ENCODE measurements at places on chromosomes 16 and 17.

DNA sequence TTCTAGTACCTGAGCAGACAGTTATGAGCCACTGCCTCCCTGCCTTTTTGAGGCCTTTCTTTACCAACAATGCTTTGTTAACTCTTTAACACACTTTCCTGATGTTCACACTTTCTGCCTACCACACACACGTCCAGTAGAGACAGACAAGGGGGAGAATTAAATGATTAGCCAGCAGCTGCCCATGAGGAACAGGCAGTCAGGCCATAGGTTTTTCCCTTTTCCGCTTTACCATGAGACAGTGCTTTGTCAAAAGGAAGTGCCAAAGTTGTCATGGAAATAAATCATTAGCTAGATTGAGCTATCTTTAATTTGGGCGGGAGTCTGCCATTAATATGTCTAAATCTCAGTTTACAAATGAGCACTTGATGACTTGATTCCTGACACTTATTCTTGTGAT, 102.1 kb downstream of the PITPNC1 start:
- no peak for DNase-seq

- DNase-seq: no peak
Observed at GRCh38 chr17:70968302-70968701, 799.0 kb downstream of the KCNJ2 start.

GRCh38 chr17:40565769-40566409, 617 bp upstream of the CCR7 start:
- DNase-seq: no peak

DNA sequence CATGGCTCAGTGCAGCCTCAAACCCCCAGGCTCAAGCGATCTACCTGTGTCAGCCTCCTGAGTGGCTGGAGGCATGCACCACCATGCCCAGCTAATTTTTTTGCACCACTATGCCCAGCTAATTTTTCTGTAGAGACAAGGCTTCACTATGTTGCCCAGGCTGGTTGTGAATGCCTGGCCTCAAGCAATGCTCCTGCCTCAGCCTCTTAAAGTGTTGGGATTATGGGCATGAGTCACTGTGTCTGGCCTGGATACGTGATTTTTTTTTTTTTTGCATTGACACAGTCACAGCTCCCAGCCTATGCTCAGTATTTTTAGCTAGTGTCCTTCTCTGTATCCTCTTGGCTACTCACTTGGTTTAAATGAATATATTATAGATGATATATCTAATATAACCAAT, 377.0 kb upstream of the TNRC6C start:
- peak; percentile 42 for DNase-seq

DNA sequence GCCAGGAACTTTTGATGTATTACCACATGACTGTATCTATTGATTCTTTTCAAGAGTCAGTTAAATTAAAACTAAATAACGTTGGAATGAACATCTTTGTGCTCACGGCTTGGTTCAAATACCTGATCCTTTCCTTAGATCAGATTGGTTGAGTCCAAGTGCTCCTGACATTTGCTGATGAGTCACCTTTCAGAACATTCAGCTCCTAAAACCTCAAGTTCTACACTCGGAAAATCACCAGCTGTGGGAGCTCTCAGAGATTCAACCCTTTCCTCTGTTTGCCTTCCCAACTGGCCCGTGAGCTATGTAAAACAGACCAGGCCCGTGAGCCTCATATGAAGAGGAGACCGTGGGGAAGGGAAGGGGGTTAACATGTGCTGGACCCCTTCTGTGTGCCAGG, 68.1 kb downstream of the RTN4RL1 start:
- no peak for DNase-seq

- DNase-seq: no peak
Observed at GRCh38 chr16:89145406-89146161, 26.0 kb upstream of the CDH15 start.

DNA sequence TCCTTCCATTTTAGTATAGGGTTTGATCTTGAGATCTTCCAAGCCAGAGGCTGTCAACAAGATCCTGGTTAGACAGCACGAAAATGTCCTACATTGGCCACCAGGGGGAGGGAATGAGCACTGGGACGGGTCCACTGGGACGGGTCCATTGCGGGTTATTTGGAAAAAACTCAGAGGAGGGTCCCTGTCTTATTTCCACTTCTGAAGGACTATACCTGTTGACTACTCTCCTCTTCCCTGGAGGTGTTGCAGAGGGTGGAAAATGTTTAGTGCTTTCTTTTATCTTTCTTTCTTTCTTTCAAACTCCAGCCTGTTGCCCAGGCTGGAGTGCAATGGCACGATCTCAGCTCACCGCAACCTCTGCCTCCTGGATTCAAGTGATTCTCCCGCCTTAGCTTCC, 2.5 kb downstream of the TTLL6 start:
- peak; percentile 62 for DNase-seq

- peak; percentile 30 for DNase-seq
Observed at GRCh38 chr17:18141210-18141803, 32.8 kb downstream of the MYO15A start.

GRCh38 chr17:31560616-31561235, 169.3 kb downstream of the RAB11FIP4 start:
- no peak for DNase-seq

DNA sequence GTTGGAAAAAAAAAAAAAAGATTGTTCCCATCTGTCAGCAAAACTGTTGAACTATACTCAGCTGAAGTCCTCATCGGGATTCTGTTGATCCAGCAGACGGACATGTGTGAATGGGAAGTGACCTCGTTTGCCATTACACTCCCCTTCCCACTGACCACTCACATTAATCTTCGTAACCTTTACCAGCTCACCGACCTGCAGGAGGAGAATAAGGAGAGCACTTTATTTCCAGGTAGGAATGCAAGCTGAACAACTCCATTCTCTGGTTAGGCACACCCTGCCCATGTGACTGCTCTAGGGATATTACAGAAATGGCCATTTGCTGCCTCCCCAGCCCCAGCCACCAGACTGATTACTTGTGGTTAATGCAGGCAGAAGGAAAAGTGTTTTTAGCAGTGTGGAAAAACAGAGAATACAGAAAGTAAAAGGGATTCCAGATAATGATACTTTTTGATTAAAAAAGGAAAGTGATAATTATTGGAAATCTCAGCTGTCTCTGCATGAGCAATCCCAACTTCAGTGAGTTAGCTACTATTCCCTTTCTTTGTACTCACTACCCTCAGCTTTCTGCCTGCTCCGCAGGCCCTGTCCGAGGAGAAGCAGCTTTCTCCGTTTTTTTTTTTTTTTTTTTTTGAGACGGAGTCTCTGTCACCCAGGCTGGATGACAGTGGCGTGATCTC, 23.6 kb upstream of the YWHAE start:
- no peak for DNase-seq

DNA sequence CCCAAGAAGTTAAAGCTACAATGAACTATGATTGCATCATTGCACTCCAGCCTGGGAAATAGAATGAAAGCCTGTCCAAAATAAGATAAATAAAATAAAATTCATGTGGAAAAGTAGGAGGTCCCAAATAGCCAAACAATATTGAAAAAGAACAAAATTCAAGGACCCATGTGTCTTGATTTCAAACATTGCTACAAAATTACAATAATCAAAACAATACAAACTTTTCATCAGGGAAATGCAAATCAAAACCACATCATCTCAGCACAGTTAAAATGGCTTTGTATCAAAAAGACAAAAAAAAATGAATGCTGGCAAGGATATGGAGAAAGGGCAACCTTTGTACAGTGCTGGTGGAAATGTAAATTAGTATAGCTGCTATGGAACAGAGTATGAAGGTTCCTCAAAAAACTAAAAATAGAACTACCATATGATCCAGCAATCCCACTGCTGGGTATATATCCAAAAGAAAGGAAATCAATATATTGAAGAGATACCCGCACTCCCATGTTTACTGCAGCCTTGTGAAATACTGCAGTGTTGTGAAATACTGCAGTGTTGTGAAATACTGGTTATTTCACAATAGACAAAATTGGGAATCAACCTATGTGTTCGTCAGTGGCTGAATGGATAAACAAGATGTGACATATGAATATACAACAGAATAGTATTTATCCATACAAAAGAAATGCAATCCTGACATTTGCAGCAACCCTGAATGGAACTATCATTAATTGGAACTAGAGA, 24.5 kb upstream of the ZNF287 start:
- no peak for DNase-seq

GRCh38 chr16:53925526-53925925, 221.6 kb downstream of the FTO start:
- no peak for DNase-seq

DNA sequence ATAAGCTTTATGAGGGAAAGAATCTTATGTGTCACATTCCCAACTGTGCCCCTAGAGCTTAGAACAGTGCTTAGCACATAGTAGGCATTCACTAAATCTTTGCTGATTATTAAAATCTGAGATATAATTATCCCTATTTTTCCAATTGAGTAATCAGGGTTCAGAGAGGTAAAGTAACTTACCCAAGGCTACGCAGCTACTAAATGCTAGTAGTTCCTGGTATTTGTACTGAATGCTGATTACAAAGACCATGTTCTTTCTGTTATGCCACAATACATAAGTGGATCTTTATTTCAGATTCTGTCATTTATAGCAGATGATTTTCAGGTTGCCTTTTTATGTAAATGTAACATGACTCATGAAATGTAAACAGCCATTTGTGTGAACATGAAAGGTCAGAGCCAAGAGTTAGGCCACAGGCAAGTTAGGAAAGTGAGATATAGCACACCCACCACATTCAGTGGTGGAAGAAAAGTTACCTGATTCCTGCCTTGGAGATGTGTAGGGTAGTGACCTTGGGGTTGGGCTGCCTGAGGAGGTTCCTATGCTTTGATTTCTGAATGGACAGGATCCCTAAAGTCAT, 77.2 kb downstream of the FTO start:
- no peak for DNase-seq

DNA sequence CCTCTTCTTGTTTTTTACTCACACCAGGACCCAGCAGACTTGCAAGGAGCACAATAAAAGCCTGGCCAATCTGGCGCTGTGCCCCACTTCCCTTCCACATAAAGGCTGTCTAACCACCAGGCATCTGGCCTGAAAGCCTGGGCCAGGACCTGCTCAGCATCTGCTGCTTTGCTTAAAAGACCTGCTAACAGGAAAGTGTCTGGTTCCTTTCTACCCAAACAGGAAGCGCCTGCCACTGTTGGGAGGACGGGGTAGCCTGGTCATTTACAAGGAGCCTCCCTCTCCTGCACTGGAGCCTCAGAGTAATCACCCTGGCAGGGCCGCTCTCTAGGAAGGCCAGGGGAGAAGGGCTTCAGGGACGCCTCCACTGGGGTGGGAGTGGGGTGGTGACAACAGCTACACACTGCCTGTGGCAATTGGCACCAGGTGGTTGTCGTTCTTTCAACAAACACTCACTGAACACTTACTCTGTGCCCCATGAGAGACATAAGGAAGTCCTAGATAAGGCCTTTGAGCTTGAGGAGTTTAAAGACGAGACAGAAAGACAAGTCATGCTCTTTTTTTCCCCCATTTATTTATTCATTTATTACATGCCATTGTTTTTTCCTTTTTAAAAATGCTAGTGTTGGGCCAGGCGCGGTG, 6.3 kb upstream of the MMP28 start:
- DNase-seq: peak; percentile 80

GRCh38 chr17:14594690-14595089, 293.8 kb downstream of the HS3ST3B1 start:
- DNase-seq: no peak

DNA sequence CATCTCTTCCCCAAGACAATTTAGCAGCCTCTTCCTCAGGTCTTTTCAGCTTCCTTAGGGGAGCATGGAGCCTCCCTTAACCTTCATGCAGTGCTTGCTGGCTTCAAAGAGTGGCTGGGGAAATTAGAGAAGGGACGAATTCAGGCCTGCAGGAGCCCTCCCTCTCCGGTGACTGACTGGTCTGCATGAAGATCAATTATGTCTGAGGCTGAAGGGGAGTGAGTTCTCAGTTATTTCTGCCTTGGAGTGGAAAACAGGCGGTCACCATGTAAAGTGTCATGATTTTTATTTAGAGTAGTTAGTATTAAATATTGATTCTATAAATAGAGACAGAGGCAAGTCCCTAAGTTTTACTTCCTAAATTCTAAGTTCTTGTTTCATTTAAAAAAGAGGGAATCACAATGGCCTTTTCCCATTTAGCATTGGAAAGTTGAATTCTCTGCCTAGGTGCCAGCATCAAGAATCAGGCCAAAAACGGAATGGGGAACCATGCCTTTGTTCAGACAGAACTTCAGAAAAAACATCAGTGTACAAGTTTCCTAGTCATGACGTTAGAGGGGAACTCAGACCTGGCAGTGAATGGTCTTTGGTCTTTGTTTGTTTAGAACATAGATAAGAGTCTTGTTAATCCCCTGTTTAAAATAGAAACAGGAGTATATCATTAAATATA, 4.4 kb downstream of the GABARAPL2 start:
- no peak for DNase-seq

DNA sequence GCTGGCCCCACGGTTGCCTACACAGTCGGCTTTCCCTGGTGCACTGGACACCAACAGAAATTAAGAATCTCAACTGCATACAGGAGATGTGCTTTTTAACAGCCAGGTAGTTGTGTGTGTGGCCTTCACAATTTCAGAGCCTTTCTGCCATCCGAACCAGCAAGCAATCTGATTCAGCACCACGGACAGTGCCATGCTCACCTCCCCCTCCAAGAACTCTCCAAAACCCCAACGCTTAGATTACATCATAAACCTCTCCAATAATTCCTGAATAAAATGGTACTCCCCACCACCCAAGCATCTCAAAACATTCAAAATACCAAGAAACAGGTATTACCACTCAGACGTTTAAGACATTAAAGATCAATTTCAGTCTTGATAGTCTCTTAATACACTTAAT, 31.8 kb downstream of the USP7 start:
- DNase-seq: no peak

DNA sequence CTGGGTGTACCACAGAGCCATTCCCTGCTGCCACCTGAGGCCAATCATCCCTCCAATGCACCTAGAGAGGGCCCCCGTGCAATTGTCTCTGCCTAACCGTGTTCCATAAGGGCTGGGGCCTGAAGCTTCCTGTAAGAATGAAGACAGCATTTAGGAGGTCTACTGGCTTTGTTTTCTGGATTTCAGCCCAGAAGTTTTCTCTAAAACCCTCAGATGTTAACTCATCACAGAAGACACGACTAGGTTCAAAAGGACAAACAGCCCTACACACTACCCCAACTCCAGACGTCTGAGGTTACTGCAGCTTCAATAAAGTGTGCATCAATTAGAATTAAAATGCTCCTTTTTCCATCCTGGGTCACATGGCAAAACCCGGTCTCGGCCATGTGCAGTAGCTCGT, 10.8 kb upstream of the DRG2 start:
- peak; percentile 4 for DNase-seq

DNA sequence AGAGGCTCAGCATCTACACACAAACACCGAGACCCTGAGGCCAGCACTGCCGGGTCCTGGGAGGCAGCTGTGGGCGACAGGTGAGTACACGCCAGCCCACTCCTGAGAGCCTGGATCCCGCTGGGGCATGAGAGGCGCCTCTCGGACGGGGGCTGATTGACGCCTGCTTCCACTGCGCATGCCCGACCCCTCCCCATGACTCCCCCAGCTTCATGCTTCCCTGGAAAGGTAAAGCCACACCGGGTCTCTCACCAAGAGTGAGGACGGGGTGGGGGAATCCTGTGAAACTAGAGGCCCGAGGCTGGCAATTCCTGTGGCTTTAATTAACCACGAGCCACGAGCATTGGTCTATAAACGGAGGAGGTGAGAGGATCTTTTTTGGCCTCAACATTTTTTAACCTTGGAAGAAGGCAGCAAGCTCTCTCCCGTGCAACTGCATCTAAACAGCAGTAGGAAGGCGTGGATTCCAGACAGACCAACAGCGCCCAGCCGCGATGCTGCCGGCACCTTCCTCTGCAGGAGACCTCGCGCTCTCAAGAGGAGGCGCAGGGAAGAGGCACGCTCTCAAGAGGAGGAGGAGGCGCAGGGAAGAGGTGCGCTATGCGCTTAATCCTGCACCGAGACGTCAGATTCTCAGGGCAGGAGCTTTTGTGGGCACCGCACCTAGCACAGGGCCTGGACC, 71.8 kb upstream of the METRNL start:
- no peak for DNase-seq

Data from NCI-H524 (cell line).